ENCODE measurements at places on chromosomes 4 and X.

DNA sequence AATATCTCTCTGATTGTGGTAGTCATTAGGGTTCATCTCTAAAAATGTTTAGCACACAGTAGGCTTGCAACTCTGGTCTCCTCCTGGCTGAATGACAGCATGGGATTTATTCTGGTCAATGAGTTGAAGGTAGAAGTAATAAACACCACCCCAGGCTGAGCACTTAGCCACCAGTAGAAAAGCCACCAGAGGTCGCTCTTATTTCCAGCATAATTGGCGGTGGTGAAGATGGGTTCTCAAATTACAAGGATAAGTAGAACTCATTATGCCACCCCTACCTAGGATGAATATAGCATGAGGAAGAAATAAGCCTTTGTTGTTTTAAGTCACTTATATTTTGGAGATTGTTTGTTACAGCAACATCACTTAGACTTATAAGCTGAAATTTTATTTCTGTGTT lies 302.7 kb downstream of the GPM6A start:
- DNase-seq, result no peak

- no peak for DNase-seq
These were observed 225.5 kb downstream of the PDGFC start for GRCh38 chr4:156746111-156746510.

DNA sequence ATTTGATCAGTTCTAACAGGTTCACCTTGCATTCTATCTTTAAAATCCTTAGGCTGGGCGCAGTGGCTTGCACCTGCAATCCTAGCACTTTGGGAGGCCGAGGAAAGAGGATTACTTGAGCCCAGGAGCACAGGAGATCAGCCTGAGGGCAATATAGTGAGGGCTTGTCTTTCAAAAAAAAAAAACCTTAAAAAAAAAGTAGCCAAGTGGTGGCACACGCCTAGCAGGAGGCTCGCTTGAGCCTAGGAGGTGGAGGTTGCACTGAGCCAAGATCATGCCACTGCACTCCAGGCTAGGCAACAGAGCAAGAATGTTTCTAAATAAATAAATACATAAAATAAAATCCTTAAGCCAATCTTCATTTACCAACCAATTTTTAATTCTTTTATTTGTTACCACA lies 75.6 kb downstream of the PRSS12 start:
- DNase-seq, result no peak

DNA sequence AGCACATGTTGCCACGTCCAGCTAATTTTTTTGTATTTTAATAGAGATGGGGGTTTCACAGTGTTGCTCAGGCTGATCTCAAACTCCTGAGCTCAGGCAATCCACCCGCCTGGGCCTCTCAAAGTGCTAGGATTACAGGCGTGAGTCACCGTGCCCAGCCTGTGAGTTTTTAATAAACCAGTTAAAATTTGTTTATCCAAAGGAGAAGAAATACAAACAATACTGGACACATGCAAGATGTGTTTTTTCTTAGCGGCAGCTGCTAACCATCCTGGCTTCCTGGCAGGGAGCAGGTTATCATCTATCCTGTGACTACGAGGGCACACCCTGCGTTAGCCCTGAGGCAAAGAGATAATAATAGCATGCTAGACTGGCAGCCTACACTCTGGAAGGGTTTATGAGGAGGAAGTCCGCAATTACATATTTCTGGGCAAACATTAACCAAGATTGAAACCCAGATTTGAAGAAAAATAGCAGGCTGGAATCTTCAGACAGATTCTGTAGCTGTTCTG lies 191.4 kb downstream of the SPRY1 start:
- DNase-seq, result no peak

DNA sequence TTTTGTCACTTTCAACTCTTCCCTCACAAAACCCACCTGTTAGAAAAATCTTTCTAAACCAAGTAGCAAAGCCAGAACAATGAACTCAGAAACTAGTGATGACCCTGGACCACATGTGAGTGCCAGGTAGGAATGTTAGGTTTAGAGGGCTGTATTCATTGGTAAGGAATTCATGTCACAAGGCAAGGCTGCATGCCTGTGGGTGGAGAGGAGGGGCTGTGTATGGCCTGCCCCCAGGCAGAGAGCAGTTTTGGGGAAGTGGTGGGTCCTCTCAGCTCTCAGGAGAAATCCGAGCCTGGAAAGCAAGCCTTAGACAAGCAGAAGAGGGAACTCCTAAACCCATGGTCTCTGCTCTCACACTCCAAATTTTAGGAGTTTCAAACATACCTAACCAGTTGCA lies 2.4 kb downstream of the RNF175 start:
- no peak for DNase-seq

DNA sequence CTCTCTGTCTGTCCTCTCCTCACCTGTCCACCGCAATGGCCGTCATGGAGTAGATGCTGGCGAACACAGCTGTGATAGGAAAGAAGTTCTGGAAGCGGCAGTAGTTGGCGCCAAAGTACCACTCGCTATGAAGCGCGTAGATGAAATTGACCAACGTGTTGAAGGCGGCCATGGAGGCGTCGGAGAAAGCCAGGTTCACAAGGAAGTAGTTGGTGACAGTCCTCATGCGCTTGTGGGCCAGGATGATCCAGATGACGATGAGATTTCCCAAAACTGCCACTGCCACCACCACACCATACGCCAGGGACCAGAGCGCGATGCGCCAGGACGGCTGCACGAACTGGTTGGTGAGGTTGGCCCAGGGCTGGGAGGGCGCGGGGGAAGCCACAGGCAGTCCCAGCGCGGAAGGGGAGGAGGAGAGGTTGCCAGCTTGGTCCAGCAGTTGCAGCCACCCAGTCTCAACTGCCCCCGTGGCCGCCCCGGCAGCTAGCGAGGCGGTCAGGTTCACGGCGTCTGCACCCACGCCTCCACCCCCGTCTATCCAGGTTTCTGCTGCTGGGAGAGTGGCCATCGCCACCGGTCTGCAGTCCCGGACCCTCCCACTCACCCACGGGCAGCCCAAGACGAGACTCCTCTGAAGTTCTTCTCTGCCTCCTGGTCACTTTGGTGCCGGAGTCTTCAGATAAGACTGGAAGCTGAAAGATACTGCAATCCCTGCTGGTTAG lies 518 bp downstream of the TACR3 start:
- DNase-seq, result no peak

- no peak for DNase-seq
These were observed 138.4 kb downstream of the HNRNPD start for GRCh38 chr4:82235346-82235745.

GRCh38 chr4:81508411-81509185 lies 36.9 kb upstream of the RASGEF1B start:
- no peak for DNase-seq

- no peak for DNase-seq
These were observed 86.4 kb downstream of the PPA2 start for GRCh38 chr4:105387466-105387865.

GRCh38 chrX:68079961-68080360 lies 353.3 kb downstream of the OPHN1 start:
- no peak for DNase-seq

DNA sequence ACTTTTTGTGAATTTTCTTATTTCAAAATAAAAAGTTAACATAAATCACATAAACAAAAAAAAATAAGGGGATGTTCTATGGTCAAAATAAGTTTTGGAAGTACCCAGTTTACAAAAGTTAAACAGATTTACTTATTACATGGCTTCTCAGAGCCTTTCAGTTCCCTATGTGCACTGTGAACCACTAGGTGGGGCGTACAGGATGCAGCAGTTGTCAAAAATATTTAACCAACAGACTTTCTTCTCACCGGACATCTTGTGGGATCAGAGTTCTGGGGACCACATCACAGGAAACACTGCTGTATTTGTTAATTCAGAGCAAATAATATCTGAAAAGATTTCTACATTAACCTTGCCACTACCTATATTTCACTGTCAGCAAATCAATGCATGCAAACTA lies 74.1 kb downstream of the SMARCA1 start:
- DNase-seq, result no peak

DNA sequence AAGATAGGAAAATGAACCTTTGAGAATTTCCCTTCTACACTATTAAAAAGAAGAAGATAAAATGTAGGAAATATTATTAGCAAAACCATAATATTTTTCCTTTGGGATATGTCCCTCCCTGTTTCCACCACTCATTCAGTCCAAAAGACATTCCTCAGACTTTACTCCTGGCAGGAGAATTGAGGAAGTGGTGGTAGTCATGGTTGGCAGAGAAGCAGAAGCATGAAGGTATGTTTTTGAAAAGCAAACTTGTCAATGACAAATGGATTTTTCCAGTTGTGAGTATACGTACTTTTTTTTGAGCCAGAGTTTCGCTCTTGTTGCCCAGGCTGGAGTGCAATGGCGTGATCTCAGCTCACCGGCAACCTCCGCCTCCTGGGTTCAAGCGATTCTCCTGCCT lies 13.7 kb downstream of the STAG2 start:
- DNase-seq, result no peak

DNA sequence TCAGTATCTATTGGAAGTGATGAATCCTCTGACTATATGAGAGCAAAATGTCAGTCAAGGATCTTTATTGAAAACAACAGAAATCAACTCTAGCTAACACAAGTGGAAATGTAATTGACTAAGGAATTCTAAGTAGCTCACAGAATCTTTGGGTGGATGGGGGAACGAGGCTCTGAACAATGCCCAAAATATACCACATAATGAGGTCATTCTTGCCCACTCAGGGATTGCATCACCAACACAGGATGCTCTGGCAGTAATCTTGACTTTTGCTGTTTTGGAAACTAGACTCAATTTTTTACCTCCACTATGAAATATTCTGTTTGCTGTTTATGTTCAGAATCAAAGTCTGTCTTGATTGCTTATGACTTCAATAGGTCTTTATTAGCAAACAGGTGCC lies 127.4 kb upstream of the UNC5C start:
- no peak for DNase-seq

GRCh38 chrX:16765594-16765993 lies 20.7 kb upstream of the TXLNG start:
- no peak for DNase-seq

DNA sequence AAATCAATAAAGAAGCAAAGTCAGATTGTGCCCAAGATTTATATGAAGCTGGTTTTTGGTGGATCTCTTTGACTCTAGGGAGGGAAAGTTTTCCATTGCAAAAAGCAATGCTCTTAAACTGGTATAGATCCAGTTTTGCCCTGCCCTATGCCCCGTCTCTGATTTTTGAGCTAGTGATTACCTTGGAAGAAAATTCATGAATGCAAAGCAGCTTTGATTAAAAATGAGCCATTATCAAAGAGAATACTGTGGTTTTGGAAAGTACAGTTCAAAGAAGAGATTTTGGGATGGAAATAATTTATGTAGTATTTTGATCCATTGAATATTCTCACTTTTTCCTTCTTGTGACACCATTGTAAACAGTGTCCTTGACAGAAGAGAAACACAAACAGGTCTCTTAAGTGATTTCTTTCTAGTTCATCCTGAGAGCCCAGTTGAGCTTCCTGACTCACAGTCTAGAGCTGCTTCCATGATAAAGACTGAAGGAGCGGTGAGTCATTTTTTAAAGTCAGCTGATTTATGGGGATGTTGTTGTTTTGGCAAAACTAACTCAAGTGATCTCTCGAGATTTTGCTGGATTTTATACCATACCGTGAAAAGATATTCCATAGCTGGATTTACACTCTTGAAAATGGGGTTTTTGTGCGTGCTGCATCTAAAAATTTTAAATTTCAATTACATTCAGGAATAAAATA lies 76.7 kb downstream of the AFF1 start:
- no peak for DNase-seq

DNA sequence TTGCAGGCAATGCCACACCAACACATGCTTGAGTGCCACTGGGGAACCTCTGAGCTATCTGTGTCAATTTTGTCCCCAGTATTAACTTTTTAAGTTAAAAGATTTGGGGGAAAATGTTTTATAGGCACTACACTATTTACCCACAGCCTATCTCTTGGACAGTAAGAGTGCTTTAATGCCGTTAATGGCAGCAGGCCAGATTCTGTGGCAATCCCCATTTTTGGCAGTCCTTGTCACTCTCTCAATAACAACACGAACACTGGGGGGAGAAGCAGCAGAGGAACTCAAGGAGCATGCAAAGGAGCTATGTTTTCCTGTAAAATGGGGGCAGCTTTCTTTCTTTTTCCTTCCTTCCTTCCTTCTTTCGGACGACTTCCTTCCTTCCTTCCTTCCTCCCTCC lies 168.6 kb downstream of the NSUN7 start:
- no peak for DNase-seq

DNA sequence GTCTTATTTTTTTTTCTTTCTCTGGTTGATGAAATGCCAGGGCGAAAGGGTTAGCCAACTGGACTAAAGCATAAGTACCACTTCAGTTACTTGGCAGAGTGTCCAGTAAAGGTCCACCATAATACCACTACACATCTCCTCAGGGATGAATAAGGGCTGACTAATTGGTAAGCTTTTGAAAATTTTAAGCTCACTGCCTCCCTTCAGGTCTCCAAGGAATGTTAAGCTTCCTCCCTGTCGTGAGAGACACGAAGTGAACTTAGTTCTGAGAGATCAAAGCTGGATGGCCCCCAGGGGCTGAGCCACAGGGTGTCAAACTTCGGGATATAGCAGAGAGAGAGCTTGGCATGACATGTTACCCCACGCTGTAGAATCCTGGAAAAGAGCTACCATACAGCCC lies 111.4 kb downstream of the VSIG4 start:
- no peak for DNase-seq

DNA sequence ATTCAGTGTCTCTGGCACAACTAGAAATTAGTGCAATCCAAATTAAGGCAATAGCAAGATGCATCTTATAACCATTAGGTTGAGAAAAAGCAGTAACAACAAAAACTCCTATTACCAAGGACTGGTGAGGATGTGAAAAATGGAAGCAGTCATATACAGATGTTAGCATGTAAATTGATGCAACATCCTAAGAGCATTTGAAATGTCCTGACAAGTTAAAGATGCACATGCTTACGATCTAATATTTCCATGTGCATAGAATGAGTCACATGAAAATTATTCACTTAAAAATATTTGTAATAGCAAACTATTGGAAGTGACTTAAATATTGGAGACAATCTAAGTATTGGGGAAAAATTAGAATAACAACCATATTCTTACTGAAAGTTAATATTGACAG lies 163.0 kb downstream of the FAM13A start:
- DNase-seq, result no peak

DNA sequence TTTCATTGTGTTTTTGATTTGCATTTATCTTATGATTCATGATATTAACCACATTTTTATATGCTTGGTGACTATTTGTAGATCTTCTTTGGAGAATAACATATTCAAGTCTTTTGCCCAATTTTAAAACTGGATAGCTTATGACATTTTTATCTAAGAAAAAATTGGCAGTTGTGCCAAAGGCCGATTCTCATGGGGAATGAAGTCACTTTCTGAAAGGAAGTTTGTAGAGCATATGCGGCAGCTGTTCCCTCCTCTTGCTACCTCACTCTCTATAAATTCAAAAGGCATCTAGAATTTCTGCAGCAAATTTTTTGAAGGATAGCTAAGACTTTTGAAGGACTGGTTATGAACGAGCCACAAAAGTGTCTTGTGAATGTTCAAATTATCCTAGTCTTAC lies 2353.5 kb downstream of the ARAP2 start:
- no peak for DNase-seq
